ENCODE measurements at places on chromosomes 4 and X. TPM values are rescaled to one million over a fixed set of nuclear protein-coding genes. Genes with fewer than 3 reads are reported as not detected.

GRCh38 chrX:115047715-115048114 lies 30.3 kb upstream of the IL13RA2 start:
- peaks cover 4% of the 10 kb centered on the region for H3K27me3 ChIP-seq
- H3K4me3 ChIP-seq, result no peak overlapping the region
- no peaks in the 10 kb centered on the region for H3K36me3 ChIP-seq
- DNase-seq, result no peak
- peaks cover 10% of the 10 kb centered on the region for H3K4me1 ChIP-seq

The ITM2A gene
- total RNA-seq, result not detected

DNA sequence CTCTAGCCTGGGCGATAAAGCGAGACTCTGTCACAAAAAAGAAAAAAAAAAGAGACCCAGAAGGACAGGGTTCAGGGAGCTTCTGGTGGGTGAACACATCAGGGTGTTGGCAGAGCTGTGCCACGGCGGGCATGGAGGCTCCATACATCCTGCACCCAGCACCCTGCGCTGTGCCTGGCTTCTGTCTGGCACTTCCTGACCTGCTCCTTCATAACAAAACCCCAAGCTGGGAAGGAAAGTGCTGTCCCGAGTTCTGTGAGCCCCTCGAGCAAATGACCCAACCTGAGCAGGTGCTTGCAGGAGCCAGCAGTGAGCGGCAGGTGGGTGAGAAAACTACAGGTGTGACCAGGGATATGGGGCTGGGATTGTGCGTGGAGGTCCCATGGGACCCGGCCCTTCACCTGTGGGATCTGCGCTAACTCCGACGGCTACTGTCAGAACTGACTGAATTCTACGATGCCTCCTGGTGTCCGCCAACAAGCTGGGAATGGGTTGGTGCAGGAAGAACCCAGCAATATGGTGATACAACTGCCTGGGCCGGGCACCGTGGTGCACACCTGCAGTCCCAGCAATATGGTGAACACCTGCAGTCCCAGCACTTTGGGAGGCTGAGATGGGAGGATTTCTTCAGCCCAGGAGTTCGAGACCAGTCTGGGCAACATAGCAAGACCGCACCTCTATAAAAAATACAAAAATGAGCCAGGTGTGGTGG lies 18.9 kb downstream of the ASMTL start:
- DNase-seq, result no peak
- no peaks in the 10 kb centered on the region for H3K27me3 ChIP-seq
- H3K4me3 ChIP-seq, result no peak overlapping the region
- H3K27ac ChIP-seq, result no peak overlapping the region
- no peaks in the 10 kb centered on the region for H3K4me1 ChIP-seq

The P2RY10 gene
- not detected for total RNA-seq

The APBB2 gene
- total RNA-seq, result 89.0 TPM

DNA sequence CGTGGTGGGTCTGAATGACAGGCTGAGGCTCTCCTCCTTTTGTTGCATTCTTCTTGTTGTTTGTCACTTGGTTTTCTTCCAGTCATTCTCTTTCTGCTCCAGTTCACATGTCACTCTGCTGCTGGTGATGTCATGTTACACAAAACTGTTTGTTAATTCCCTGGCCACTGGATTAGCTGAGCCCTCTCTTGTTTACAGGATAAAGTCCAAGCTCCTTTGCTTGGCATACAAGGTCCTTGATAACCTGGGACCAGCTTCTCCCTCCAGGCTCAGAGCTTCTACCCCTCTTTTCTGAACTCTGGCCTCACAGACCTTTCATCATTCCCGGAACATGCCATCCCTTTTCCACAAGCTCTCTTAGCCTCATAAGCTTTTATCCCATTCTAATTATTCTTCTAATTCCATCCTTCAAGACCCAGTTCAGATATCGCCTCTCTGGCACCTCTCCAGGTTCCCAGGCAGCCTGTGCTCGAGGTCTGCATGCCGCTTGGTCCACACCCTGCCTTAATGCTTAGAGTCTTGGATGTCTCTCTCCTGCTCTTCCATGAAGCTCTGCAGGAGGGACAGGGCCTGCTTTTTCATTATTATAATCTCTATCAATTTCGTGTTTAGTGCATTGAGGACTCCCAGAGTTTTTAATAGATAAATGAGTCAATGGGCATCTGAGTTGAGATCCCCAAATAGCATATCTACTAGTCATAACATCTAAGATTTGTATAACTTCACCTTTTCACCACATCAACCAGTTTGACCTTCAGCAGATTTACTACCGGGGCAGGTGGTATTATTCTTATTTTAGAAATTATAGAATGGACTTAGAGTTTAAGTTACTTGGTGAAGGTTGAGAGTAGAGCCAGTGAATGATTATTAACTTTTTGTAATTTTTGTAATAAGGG lies 98.7 kb downstream of the TMEM131L start:
- H3K4me1 ChIP-seq, result no peaks in the 10 kb centered on the region
- H3K27me3 ChIP-seq, result no peaks in the 10 kb centered on the region
- no peak overlapping the region for H3K27ac ChIP-seq
- no peak for DNase-seq
- no peak overlapping the region for H3K4me3 ChIP-seq
- H3K36me3 ChIP-seq, result no peaks in the 10 kb centered on the region

DNA sequence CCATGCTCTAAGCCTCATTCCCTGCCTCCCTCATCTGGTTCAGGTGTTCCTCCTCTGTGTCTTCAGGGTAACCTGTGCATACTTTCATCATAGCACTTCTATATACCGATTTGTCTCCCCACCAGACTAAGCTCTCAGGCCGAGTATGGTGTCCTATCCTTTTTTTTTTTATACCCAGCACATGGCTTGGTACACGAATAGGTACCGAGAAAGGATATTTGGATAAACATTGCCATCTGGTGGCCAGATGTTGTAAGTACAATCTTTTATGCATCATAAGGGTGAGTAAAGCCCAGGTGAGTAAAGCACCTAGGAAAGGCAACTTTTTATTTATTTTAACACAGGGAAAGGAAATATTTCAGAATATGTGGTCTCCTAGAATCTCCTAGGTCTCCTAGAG lies 68.4 kb downstream of the MID2 start:
- no peak overlapping the region for H3K4me3 ChIP-seq
- H3K36me3 ChIP-seq, result no peaks in the 10 kb centered on the region
- H3K4me1 ChIP-seq, result no peaks in the 10 kb centered on the region
- DNase-seq, result peak; percentile 49
- peaks cover 10% of the 10 kb centered on the region for H3K27me3 ChIP-seq

DNA sequence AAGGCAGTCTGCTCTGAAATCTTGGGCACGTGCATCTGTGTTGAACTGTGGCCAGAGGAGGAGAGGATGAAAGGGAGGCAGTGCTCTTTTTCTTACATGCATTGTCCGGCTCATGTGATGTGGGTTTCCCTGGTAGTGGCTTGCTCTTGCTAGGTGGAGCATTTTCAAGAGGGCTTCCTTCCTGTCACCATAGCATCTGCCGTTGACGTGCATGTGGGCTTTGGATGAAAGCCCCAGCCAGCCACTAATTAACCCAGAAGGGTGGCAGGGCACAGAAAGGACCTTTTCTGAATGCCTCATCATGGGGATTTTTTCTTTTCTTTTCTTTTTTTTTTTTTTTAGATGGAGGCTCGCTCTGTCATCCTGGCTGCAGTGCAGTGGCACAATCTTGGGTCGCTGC lies 121.3 kb downstream of the GPR143 start:
- H3K36me3 ChIP-seq, result no peaks in the 10 kb centered on the region
- H3K4me3 ChIP-seq, result no peak overlapping the region
- no peaks in the 10 kb centered on the region for H3K4me1 ChIP-seq
- no peak for DNase-seq
- H3K27me3 ChIP-seq, result no peaks in the 10 kb centered on the region

DNA sequence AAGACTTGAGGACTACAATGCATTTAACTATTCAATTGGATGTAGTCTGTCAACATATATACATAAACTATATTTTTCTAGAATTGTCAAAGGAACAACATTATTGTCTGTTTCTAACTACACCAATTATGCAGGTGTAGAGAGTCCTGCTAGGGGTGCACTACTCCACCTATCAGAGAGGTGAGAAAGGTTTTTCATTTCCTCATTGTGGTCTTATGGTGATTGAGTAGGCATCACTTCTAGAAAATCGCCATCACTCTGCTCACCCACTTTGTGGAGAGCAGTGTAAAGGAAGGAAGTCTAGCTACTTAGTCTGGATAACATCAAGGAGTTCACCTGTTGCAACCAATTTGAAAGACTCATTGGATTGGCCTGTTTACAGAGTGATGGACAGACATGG lies 4.4 kb upstream of the ADH1C start:
- no peak overlapping the region for H3K27ac ChIP-seq
- no peak overlapping the region for H3K4me3 ChIP-seq
- no peaks in the 10 kb centered on the region for H3K4me1 ChIP-seq
- H3K27me3 ChIP-seq, result no peaks in the 10 kb centered on the region
- no peak for DNase-seq

The TMA16 gene
- 25.9 TPM for total RNA-seq

The CDS1 gene
- total RNA-seq, result under 0.01 TPM

DNA sequence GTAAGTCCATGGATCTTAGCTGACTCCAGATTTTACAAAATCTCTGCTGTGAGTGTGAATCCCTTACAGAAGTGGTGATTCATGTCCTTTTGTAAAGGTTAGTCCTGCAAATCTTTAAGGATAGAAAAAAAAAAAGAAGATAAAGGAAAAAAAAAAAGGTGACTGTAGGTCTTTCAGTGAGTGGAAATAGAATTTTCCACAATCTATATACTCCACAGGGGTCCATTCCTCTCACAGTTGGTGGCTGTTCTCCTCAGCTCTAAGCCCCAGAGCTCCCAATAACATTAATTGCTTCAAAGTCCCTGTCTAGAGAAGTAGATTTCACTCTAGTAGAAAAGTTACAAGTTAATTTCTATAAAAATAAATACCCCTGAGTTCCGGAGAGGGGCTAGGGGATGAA lies 189.1 kb downstream of the NDST4 start:
- H3K36me3 ChIP-seq, result no peaks in the 10 kb centered on the region
- no peak overlapping the region for H3K27ac ChIP-seq
- H3K4me1 ChIP-seq, result no peaks in the 10 kb centered on the region
- no peak for DNase-seq
- no peak overlapping the region for H3K4me3 ChIP-seq

The F9 gene
- not detected for total RNA-seq

DNA sequence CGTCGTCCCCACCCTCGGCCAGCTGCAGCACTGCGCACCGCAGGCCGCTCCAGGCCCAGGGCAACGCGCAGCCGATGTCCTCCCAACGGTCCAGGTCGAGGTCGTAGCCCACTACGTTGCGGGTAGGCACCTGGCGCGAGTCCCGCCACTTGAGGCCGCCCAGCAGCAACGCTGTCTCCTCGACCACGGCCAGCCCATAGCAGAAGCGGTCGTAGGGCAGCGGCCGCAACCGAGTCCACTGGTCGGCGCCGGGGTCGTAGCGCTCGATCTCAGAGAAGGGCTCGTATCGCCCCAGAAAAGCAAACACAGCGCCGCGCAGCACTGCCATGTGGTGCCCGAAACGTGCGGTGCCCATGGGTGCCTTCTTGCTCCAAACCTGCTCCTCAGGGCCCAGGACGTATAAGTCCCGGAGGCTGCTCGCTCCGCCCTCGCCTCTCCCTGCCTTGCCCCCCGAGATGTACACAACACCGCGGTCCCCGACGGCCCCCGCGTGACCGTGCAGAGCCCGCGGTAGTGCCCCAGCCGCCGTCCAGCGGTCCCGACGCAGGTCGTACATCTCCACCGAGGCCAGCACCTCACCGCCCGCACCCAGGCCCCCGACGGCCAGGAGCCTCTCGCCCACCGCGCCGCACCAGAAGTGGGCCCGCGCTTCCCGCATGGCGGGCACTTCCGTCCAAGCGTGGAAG lies 2.1 kb downstream of the KLHL34 start:
- no peak overlapping the region for H3K27ac ChIP-seq
- no peaks in the 10 kb centered on the region for H3K27me3 ChIP-seq
- H3K4me1 ChIP-seq, result no peaks in the 10 kb centered on the region
- no peak overlapping the region for H3K4me3 ChIP-seq
- no peaks in the 10 kb centered on the region for H3K36me3 ChIP-seq

The CENPI gene
- total RNA-seq, result 4.4 TPM

- no peak for DNase-seq
- no peaks in the 10 kb centered on the region for H3K4me1 ChIP-seq
- H3K27me3 ChIP-seq, result no peaks in the 10 kb centered on the region
- H3K36me3 ChIP-seq, result no peaks in the 10 kb centered on the region
- H3K27ac ChIP-seq, result no peak overlapping the region
These were observed 2620.0 kb downstream of the PCDH7 start for GRCh38 chr4:33340168-33340567.

GRCh38 chr4:53043055-53043454 lies 180.9 kb downstream of the RASL11B start:
- no peak overlapping the region for H3K27ac ChIP-seq
- no peak for DNase-seq
- no peaks in the 10 kb centered on the region for H3K27me3 ChIP-seq

The ARMCX1 gene
- 67.7 TPM for total RNA-seq

The DCAF4L1 gene
- under 0.01 TPM for total RNA-seq

- H3K4me3 ChIP-seq, result peak overlapping the region; percentile 25
- no peaks in the 10 kb centered on the region for H3K36me3 ChIP-seq
- H3K27ac ChIP-seq, result no peak overlapping the region
- no peaks in the 10 kb centered on the region for H3K4me1 ChIP-seq
- H3K27me3 ChIP-seq, result no peaks in the 10 kb centered on the region
- no peak for DNase-seq
These were observed 1646.9 kb upstream of the ADGRL3 start for GRCh38 chr4:59553063-59553720.

Data from osteoblast (primary cell).